ENCODE measurements at places on chromosomes 6 and 20. TPM values are rescaled to one million over a fixed set of nuclear protein-coding genes. Genes with fewer than 3 reads are reported as not detected.

Gene EBF4
- total RNA-seq: 1.2 TPM

Gene RBPJL
- total RNA-seq: not detected

Gene ERVFRD-1
- total RNA-seq: not detected

Gene WFDC10B
- not detected for total RNA-seq

Gene AVP
- not detected for total RNA-seq

Gene RRAGD
- 15.4 TPM for total RNA-seq

Gene IL17A
- total RNA-seq: not detected

Gene CST4
- total RNA-seq: not detected

Gene EEF1A2
- total RNA-seq: 0.96 TPM

Gene SLC32A1
- total RNA-seq: not detected

Gene PPARD
- 40.5 TPM for total RNA-seq

Gene E2F1
- total RNA-seq: 0.43 TPM

Gene MAPK13
- 44.3 TPM for total RNA-seq

Gene TSBP1
- not detected for total RNA-seq

Gene BPIFA1
- not detected for total RNA-seq

Gene NKX2-4
- total RNA-seq: not detected

Gene CD164
- 127 TPM for total RNA-seq

Gene TNNC2
- total RNA-seq: 0.43 TPM

Gene C6orf58
- not detected for total RNA-seq

Gene DPPA5
- not detected for total RNA-seq

Gene POM121L2
- total RNA-seq: not detected

Gene GRM1
- not detected for total RNA-seq

Gene LY6G6C
- total RNA-seq: not detected

Gene VSX1
- not detected for total RNA-seq

Gene C20orf202
- total RNA-seq: not detected

Gene UNC5CL
- total RNA-seq: 0.43 TPM

Gene IMPG1
- not detected for total RNA-seq

Data from tracheal epithelial cell (primary cell).